ENCODE measurements at places on chromosomes 12 and 14.

- no peak for DNase-seq
These were observed 111.3 kb upstream of the GARIN2 start for GRCh38 chr14:67077921-67078320.

DNA sequence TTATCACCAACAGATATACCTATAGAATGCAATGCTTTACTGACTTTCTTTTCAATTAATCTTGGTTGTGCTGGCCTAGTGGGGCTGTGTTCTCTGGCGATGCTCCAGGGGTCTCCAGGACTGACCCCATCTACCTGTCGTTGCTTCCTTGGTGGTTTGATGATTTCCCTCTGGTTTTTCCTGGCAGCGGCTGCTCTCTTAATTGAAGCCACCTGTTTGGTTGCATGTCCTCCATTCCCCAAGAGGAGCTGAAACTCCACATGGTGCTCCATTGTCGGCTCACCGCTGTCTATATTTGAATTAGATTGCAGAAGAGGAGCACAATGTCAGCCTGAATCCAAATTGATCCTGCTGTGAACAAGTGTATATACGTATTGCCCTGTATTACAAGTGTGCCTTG, 7.1 kb upstream of the IFNG-AS1 start:
- DNase-seq: peak; percentile 93

DNA sequence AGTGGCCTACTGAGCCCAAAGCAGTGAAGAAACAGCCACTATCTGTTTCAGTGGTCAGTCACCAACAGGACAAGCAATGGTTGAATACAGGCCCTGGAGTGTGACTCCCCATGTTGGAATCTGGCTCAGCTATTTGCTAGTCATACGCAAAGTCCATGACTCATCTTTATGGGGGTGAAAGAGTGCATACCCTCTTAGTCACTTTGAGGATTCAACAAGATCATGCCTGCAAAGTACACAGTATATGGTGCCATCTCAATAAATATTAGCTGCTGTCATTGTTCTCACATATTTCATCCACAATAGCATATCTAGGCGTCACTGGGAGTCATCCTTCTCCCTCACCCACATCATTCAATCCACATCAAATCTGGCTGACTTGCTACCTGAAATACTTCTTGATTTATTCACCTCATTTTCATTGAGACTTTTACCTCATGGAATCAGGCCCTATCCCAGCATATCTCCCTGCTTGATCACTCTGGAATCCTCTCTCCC, 26.4 kb upstream of the STAB2 start:
- no peak for DNase-seq

DNA sequence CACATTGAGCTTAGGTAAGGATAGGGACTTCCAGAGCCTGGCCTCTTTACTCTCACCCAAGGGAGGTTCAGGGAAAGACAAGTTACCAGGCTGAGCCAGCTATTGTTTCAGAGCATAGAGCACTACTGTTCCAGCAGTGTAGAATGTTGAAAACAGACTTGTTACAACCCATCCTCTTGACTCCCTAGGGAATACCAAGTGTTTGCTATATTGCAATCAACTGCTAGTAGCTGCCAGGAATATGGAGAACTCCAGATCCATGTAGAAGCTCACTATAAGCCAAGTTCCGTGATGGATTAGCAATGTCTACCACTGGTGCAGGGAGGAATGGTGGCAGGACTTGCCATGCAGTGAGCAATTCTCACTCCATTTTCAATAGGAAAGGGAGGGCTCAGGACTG, 199.8 kb upstream of the RBM19 start:
- peak; percentile 26 for DNase-seq

DNA sequence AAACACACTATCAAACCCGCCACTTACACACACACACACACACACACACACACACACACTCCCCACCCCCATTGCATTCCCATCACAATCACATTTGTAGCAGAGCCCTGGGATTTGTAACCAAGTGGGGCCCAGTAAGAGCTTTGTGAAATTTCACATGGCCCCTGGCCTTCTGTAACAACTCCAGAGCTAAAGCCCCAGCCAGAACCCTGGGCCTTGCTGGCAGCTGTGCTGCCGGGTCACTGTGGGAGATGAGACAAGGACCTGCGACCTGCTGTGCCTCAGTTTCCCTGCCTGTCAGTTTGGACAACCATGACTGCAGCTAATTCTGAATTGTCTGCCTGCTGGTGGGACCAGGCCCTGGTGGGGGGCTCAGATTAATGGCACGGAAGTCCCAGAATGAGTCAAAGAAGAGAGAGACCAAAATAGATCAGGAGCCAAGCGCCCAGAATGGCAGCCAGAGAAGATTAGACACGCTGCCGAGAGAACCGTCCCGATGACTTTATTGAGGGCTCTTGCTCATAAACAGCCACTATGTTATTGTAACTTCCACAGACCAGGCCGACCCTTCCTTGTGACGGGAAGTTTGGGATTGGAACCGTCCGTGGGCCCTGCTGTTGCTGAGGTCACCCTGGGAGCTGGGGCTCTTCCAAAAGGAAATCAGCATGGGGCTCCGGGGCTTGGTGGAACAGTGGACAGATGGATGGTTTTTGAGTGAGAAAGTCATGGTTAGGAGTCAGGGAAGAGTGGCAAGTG, 123.1 kb downstream of the ZFP36L1 start:
- no peak for DNase-seq

- DNase-seq: peak; percentile 83
These were observed 192.9 kb downstream of the PRKD1 start for GRCh38 chr14:29734732-29735131.

DNA sequence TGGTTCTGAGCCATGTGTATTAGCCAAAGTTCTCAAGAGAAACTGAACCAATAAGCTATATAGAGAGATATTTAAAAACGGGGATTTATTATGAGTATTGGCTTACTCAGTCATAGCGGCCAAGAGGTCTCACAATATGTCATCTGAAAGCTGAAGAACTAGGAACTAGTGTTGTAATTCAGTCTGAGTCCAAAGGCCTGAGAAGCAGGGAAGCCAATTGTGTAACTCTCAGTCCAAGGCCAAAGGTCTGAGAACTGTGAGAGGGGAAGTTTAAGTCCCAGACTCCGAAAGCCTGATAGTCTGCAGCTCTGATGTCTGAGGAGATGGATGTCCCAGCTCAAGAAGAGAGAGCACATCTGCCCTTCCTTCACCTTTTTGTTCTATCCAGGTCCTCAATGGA, 344.8 kb upstream of the USP15 start:
- DNase-seq: no peak

GRCh38 chr12:76252031-76252430, 96.2 kb downstream of the BBS10 start:
- no peak for DNase-seq

- DNase-seq: no peak
These were observed 3.2 kb upstream of the RPS29 start for GRCh38 chr14:49589387-49589786.

DNA sequence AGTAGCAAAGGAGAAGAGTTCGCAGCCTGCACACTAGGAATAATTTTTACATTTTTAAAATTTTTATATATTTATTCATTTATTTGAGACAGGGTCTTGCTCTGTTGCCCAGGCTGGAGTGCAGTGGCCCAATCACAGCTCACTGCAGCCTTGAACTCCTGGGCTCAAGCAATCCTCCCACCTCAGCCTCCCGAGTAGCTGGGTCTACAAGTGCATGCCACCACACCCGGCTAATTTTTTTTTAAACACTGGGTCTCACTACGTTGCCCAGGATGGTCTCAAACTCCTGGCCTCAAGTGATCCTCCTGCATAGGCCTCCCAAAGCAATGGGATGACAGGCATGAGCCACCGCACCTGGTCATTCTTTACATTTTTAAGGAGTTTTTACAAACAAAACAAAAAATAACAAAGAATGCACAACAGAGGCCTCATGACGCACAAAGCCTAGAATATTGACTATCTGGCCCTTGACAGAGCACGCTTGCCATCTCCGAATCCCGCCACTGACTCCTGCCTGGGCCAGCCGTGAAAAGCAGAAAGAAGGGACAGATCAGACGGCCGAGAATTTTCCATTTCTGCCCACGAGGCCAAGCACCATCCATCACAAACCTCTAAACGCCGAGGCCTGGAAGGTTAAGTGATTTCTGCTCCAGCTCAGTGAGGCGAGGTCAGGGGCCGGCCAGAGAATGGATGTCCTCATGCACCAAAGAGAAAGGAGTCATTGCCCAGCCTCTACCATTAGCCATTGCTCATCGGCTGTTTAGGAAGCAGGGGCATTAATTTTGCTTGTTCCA, 120.0 kb downstream of the SCARB1 start:
- no peak for DNase-seq

GRCh38 chr14:70804556-70805162, 4.7 kb downstream of the MAP3K9 start:
- no peak for DNase-seq

DNA sequence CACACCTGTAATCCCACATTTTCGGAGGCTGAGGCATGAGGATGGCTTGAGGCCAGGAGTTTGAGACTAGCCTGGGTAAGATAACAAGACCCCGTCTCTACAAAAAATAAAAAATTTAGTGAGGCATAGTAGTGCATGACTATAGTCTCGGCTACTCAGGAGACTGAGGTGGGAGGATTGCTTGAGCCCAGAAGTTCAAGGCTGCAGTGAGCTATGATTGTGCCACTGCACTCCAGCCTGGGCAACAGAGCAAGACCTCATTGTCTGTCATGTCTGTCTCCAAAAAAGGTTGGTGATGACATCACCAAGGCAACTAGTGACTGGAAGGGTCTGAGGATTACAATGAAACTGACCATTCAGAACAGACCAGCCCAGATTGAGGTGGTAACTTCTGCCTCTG, 83.5 kb upstream of the COCH start:
- DNase-seq: no peak

- no peak for DNase-seq
These were observed 328.2 kb downstream of the ZFP36L1 start for GRCh38 chr14:68464711-68465110.

GRCh38 chr12:86091681-86092080, 164.5 kb downstream of the MGAT4C start:
- DNase-seq: peak; percentile 42

DNA sequence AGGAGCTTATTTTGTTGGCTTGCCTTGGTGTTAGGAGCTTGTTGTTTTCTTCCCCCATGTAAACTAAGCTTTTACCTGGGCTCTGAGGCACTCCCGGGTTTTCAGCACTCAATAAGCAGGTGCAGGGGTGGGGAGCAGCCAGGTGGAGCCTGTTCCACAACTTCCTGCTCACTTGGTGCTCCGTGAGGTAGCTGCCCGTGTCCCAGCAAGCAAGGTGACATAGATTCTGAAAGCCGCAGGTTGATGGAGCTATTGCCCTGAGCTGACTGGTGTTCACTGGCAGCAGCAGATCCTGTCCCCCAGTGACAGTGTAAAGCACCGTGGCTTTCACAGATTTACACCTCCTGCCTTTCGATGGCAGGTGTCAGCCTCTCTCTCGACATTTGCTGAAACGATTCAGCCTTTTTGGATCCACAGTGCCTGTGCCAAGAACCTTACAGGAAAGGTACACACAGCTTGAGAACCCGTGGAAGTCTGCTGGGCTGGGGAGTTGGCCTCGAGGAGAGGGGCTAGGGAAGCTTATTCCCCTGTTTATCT, 295.7 kb upstream of the FKBP4 start:
- DNase-seq: peak; percentile 35

- DNase-seq: no peak
These were observed 2.6 kb downstream of the TROAP start for GRCh38 chr12:49325606-49326005.

DNA sequence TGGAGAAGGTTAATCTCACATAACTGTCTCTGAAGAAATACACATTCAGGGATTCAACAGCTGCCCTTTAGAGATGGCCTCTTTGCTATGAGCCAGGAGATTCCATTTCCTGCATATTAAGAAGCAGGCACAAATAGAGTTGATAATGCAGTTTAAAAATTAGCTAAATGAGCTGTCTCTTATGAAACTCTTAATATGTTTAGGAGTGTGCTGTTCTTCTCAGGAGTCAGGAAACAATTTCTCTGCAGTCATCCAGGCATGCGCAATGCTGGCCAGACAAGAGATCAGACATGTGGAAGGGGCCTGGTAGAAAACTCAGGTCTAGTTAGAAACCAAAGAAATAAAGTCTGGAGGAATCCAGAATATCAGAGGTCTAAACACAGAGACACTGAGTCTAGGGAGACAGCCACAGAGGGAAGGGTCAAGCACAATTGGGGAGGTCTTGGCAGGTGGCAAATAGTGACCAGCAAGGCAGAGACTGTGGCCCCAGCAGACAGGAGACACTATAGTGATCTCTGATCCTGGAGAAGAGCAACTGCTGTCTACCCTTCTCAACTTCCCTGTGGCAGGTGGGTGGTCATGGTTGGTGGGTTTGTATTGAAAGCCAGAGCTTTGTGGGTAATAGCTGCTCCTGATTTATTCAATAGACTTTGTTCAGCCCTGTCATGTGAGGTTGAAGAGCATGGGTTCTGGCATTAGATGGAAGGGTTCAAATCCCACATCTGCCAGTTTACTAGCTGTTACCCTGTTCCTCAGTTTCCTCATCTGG, 185.8 kb upstream of the RMST start:
- peak; percentile 67 for DNase-seq

DNA sequence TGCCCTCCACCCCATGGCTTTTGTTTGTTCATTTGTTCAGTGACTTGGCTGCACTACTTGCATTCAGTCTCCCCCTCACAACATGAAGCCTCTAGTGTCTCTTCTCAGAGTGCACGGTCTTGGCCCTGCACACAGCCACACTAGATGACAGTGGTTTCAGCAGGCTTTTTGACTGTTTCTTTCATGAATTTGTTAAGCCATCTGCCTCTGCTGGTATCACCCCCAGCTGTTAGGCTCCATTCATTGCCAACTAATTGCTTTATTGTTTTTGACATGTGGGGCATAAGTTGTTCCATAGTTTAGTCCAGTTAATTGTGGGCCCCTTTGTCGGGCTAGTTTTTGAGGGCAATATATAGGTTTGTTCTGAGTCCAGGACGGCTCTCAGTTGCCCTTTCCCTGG, 18.8 kb downstream of the OS9 start:
- DNase-seq: no peak

- DNase-seq: no peak
These were observed 281.1 kb upstream of the AMIGO2 start for GRCh38 chr12:47360771-47361388.

- no peak for DNase-seq
These were observed 197.0 kb upstream of the EEA1 start for GRCh38 chr12:93126069-93126474.

- DNase-seq: no peak
These were observed 980.5 kb downstream of the TMEM121 start for GRCh38 chr14:106506881-106507305.

DNA sequence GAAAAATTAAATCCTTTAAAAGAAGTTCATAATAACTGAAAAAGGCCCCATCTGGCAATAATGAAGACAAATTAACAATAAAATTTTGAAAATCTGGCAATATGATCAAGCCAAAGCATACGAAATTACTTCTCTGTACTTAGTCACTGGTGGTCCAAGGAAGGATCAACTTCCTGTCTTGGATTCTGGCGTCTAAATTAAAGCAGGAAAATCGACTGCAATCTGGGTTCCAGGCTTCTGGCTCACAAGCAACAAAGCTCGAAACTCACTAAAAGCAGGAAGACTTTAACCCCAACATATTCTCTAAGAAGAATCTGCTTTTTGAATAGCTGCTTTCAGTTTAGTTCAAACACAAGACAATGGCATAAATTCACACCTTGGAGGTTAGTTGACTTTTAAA, 49.7 kb downstream of the LRIG3 start:
- DNase-seq: no peak

All from NCI-H69 (cell line).